NCI-H526 (cell line): ENCODE measurements at places on chromosomes 1 and 21.

DNA sequence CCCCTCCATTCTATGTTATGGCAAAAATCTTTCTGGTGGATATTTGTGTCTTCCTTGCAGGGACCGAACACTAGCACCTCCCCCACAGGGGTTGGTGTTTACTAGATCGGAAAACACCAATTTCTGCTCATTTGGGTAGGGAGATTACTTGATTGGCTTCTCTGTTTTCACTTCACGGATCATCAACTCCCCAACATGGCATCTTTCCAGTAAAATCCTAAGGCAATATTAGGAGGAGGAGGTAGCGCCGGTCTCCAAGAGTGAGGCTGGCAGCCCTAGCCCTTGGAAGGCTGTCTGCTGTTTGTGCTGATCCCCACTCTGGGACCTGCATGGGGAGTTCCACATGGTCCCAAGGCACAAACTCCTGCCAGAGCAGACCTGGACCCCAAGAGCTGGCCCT is 12.2 kb downstream of the VASH2 start:
- peak; percentile 55 for DNase-seq

- DNase-seq, result no peak
Measured at GRCh38 chr1:21517161-21517589, 8.0 kb downstream of the ALPL start.

DNA sequence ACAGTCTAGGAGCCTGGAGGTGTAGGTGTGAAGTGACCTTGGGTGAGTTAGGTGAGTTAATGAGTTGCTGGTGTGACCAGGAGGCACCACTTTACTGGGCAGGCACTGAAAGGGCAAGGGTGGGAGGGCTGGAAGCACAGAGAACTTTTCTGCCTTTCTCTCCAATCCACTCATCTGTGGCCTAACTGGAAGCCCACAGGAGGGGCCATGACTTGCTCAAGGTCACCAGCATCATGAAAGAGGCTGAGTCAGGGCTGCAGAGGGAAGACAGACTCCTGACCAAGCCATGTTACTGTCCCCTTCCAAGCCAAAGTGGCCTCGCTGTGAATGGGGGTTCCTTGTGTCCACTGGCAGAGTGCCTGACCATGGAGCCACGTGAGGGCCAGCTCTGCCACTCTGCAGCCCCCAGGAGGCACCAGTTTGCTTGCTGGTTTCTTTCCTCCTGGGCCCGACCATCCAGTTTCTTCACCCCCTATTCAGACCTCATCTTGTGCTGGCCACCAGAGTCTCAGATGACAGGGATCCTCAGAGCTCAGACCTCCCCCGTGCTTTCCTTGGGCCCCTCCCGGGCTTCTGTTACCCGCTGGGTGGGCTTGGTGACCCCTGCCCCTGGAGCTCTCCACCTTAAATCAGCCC is 4.3 kb upstream of the BSND start:
- no peak for DNase-seq

- DNase-seq, result no peak
Measured at GRCh38 chr1:226872437-226872836, 2.0 kb downstream of the PSEN2 start.

GRCh38 chr1:205240118-205240517 is 12.4 kb downstream of the TMCC2 start:
- DNase-seq, result no peak

DNA sequence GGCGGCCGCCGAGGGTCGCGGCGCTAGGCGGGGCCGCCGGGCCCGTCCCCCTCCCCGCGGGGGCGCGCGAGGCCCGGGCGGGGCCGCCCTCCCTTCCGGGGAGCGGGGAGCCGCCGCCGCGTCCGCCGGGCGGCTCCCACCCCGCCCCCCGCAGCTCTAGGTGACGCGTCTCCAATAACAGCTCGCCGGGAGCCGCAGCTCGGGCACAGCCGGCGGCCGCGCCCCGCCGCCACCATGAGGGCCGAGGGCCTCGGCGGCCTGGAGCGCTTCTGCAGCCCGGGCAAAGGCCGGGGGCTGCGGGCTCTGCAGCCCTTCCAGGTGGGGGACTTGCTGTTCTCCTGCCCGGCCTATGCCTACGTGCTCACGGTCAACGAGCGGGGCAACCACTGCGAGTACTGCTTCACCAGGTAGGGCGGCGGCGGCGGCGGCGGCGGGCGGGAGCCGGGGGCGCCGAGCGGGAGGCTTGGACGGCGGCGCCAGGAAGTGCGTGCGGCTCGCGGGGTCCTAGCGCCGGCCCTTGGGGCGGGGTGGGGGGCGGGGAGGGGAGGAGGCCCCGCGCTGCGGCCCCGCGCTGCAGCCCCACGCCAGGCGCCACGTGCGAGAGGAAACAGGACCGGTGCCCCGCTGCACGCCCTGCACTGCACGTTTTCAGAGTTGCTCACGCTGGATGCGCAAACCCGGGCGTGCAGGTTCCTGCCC is at the start of gene SMYD2:
SMYD2 (plus strand) TSS at position 139 of the 699 bp plus-strand sequence; CDS start at position 235, 96 bp downstream.
- peak; percentile 77 for DNase-seq

DNA sequence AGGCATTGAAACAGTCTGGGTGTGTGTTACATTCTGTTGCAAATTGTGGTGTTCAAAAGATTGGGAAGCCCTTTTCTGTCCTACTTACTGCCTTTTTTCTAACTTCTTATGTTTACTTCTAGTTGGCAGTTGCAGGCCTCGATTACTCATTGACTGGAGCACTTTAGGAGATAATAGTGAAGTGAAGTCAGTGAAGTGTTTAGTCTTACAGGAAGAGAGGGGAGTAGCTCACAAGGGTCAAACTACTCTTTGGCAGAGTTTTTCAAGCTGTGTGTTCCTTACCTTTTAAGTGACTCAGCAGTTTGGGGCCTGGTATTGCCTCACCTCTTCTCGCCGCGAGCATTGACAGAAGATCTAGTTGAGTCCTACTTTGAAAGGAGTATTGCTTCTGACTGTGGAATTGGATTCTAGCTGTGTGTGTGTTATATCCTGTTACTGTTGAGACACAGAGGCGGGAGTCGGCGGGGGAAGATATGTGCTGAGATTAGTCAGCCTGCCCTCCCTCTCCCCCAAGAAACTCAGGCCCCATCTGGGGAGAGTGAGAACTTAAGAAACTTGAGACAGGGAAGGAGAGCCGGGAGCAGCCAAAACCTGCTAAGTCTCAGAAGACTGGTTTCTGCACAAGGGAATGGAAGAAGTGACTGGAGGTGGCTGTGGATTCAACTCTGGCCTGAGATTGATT is 19.3 kb downstream of the AHCYL1 start:
- DNase-seq, result no peak

- DNase-seq, result no peak
Measured at GRCh38 chr1:109623601-109624161, 4.0 kb downstream of the AMPD2 start.

GRCh38 chr1:154749078-154749760 is 120.9 kb downstream of the KCNN3 start:
- DNase-seq, result peak; percentile 69

DNA sequence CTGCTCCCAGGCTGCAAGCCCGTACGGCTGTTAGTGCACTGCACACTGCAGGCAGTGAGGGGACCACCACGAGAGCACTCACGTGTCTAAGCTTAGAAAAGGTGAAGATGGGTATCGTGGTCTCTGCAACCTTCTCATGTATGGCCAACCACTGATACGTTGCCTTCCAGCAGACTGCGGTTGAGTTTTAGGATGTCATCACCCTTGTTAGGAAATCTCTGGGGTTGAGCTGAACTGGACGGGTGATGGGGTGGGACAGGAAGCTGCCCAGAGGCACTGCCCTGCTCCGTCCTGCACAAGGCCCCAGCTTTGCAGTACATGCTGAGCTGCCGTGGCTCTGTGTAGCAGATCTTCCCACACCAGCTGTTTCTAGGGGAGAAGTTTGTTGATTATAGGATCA is 43.3 kb downstream of the FAAP20 start:
- DNase-seq, result no peak

DNA sequence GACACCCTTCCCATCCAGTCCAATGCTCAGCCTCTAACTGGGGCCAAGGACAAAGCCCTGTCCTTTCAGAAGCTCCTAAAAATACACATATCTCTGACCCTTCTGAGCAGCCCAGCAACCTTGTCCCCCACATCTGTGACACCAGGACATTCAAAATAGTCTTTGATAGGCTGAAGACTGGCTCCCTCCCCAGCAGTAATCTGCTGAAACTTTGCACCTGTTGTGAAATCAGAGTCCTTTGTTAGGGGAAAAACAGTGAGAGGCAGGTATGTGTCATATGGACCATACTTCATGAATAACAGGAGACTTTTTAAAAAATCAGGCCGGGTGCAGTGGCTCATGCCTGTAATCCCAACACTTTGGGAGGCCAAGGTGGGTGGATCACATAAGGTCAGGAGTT is 82.4 kb upstream of the VAMP3 start:
- DNase-seq, result no peak

- no peak for DNase-seq
Measured at GRCh38 chr1:5793516-5793915, 198.7 kb downstream of the NPHP4 start.

DNA sequence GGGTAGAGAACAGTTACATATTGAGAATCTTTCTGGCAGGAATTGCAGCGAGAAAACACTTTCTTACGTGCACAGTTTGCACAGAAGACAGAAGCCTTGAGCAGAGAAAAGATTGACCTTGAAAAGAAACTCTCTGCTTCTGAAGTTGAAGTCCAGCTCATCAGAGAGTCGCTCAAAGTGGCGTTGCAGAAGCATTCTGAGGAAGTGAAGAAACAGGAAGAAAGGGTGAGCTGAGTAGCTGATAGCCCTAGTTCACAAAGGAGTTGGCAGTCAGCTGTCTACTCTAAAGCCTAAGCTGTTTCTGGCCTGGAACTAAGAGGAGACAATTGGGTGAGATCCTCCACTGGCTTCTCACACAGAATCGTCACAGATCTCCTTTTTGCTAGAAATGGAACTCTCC is 20.3 kb upstream of the SH3BGRL3 start:
- no peak for DNase-seq

GRCh38 chr1:77511440-77511840 is 171.0 kb downstream of the ZZZ3 start:
- DNase-seq, result no peak

GRCh38 chr1:45244660-45245059 is 38.3 kb upstream of the ZSWIM5 start:
- DNase-seq, result no peak

GRCh38 chr1:42944246-42944928 is 14.3 kb downstream of the SLC2A1 start:
- no peak for DNase-seq

DNA sequence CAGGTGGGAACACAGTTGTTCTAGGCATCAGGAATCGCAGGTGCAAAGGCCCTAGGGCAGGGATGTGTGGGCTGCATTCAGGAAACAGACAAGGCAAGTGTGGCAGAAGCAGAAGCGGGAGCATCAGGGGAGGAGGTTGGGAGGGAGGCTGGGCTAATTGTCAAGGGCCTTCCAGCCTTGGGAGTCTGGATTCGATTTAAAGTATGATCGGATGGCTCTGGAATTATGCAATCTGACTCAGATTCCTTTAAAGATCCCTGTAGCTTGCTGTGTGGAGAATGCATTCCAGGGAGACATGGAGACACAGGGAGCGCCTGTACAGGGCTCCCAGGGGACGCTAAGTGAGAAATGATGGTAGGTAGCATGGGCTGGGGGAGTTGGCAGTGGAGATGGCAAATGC is 86.5 kb downstream of the LACTBL1 start:
- DNase-seq, result no peak

DNA sequence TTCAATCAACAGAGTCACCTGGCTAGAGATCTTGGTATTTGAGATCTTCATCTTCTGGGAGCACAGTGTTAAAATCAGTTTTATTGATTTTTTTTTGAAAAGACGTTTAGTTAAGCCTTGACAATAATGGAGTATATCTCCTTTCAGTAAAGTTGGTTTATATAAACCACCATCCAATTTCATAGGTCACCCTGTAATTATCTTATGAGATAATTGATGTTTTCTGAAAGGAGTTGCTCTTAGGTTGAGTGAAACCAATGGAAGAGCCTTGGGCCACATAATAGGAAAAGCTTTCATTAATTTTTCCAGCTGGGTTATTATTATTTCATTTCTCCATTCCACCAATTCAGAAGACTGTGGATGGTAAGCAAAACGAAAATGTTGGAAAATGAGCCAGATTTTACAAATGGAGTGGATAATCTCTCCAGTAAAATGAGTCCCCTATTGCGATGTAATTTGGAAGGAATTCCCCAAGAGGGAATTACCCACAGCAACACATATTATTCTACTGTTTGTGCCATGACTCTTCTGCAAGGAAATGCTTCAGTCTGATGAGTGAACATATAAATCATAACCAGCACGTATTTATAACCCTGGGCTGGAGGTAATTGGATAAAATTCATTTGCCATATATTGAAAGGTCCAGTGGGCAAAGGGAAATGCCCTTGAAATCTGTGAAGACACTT is 46.2 kb upstream of the TINAGL1 start:
- no peak for DNase-seq

DNA sequence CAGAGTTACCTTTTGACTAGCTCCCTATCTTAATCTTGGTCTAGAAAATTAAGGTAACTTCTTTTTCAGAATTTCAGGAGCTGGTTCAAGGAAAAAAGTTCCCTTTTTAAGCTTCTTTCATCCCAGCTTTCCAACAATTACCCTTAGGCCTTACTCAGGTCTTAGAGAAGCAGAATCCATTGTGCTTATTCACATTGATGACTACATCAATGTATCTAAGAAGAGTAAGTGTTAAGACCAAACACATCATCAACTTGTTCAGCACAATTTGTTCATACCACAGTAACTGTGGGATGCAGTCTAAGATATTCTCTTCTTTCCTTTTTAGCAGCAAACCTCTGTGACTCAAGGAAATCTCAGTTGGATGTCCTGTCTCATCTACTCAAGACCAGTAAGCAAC is 4.1 kb downstream of the MRPL9 start:
- no peak for DNase-seq

DNA sequence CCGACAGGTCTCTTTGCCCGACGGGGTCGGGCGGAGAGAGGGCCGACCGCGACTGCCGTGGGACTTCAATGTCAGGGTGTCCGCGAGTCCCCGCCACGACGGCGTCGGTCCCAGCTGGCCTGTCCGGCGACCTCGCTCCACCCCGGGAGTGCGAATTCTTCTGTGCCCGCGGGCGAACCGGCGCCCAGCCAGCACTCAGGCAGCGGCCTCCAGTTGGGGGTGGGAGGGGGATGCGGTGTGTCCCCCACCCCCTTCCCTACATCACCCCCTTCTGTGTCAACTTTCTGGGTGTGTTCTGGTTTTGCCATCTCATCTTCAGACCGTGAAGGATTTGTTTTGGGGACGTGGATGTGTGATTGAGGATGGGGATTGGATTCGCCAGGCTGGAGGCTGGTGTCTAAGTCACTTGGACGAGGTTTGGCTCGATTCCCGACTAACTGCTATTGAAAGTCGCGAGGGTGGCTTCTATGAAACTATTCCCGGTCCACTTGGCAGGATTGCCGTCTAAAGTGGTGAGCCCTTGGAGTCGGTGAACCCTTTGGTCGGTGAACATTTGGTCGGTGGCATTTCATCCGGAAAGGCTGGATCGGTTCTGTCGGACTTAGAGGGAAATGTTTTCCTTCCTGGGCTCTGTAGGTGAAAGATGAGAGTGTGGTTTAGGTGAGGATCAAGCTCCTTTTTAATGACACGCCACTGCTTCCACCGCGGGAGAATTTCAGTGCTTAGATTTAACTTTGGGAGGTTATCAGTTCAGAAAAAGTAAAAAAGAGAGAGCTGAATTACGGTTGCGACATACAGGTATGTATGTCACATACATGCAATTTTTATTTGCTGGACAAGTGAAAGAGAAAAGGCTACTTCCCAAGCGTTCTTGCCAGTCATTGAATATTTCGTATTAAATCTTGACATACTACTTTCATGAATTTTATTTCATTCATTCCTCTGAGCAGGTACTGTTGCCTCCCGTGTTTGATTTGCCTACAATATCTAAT is 771 bp downstream of the ABCD3 start:
- peak; percentile 33 for DNase-seq
